ENCODE measurements at places on chromosomes 1 and 21. TPM values are rescaled to one million over a fixed set of nuclear protein-coding genes. Genes with fewer than 3 reads are reported as not detected.

DNA sequence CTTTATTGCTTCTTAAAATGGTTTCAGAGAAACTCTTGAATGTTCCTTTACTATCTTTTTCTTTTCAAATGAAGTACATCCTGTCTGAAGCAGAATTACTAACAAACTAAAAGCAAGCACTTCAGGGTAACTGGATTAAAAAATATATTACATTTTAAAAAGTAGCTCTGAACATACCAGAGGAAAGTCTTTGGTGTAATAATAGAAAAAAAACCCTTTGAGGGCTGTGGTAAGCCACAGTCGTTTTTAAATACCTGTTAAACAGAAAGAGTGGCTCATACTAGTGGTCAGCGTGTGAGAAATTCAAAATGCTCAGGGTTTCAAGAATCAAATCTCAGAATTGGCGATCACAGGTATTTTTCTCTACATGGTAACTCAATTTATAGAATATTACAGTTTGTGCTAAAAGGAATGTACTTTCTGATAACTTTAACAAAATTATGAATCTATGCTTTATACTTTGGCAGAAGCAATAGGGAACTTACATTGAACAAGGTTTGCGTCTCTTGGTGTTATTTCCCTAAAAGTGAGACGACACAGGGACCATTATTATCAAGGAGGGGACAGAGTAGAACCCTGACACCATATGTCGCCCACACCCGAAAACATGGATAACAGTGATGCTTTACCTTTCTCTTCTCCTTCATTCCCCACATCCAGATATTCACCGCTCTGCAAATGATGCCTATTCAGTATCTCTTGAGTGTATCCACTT, 97.0 kb upstream of the DPH5 start:
- no peak for DNase-seq

- DNase-seq = peak; percentile 90
These were observed at the start of gene PTPN22 for GRCh38 chr1:113871597-113872113. Gene PTPN22 (minus strand): TSS chr1:113871712.

- no peak for DNase-seq
These were observed 21.9 kb downstream of the KIAA1614 start for GRCh38 chr1:180934563-180934962.

Gene CEP350
- total RNA-seq = 33.3 TPM

Gene KCNJ6
- not detected for total RNA-seq

DNA sequence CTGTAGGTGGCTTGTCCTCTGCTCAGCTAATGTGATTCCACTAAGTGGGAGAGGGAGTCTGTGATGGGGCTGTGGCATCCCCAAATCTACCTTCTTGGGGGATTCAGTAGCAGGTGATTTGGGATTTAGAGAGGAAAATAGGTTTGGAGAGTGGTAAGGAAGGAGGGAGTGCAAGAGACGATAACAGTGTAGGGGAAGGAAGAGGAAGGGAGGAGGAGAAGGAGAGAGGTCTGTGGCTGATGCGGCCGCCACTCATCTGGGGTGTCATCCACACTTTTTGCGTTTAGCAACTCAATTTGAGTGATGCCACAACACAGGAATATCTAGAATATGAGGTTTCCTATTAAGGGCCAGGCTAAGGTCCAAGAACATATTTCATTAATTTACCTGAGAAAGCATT, 23.8 kb upstream of the PCP4 start:
- no peak for DNase-seq

DNA sequence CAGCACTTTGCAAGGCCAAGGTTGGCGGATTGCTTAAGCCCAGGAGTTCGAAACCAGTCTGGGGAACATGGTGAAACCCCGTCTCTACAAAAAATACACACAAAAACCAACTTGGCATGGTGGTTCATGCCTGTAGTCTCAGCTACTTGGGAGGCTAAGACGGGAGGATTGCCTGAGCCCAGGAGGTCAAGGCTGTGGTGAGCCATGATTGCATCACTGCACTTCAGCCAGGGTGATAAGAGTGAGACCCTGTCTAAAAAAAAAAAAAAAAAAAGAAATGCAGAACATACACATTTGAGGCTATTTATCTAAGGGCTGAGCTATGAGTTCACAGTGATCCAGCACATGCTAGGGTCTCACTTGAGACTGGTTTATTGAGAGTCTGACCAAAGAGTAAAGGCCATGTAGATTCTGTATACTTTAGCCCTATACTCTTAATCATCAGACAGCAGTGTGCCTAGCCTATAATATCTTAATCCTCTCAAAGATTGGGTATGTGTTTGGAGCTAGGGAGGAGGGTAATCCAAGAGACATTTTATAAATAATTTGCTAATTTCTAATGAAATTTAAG, 23.9 kb downstream of the RNF2 start:
- no peak for DNase-seq

Gene FNDC10
- total RNA-seq = 3.4 TPM

DNA sequence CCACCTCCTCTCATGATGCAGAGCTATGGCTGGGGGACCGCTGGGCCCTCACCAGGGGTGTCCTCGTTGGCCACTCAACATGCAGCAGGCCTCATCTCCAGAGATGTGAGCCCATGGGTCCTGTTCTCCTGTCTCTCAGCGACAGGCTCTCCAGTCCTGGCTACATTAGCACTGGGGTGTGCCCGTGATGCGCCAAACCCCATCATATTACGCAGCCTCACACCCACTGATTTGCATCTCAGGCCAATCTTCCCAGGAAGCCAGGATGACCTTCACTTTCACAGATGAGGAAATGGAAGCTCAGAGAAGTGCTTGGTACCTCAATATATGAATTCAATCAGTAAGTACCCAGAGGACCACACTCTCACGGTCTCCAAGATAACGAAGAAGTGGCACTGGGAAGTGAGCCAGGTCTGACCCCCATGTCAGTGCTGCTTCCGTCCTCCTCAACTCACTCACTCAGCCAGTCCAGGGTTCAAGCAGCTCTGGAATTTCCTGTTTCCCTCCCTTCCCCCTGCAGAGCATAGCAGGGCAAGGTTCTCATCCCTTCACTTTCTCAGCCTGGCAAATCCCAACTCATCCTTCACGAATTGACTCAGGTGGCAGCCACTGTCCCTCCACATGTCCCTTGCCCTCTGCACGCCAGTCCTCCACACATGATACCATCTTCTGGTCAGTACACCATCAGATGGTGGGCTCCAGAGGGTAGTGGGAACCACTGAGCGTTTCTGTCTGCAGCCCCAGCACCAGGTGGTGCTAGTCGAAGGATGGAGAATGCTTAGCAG, 28.9 kb upstream of the EVA1B start:
- peak; percentile 72 for DNase-seq

- no peak for DNase-seq
These were observed 363.5 kb downstream of the PTPRU start for GRCh38 chr1:29599826-29600225.

DNA sequence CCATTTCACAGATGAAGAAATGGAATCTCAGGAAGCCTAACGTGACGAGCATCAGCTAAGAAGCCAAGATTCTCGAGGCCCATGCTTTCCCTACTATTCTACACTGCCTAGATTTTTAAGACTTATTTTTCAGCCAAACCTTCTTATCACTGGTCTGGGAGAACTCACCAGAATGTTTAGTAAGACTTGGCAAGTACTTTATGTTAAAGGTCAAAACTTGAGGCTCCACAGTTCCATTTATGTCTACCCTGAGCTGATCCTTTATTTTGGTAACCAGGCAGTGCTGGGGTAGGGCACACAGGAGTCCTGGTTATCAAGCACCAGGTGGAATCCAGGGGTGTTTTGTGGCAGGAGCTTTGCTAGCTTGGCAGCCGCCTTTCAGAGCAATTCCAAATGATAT, 16.8 kb downstream of the PLXNA2 start:
- DNase-seq = no peak

DNA sequence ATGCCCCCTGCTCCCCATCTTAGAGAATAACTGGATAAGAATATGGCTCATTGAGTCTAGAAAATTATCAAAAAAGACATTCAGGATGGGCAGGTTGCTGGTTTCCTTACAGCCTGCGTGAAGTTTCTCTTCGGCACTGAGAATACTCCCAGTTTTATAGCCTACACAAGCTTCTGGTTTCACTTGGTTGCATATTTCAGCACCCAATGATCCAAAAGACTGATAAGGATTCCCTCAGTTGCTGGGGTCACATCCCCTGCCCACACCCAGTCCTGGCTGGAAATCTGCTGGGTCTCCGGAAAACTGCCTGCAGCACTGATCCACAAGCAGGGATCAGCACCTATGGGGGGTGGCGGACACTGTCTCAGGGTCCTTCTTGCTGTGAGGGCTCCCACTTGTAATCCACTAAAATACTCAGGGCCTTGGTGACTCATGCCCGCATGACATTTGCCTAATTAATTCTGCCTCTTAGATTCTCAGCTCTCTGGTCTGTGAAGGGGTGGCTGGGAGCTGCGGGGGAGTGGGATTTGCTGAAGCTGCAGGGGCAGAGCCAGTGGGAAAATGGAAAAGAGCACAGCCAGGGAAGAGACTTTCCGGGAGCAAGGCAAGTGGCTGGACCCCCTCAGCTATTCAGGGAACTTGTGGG, 142.5 kb downstream of the ZNF648 start:
- DNase-seq = no peak

- no peak for DNase-seq
These were observed 69.0 kb downstream of the MAGI3 start for GRCh38 chr1:113459279-113459678.

Gene ZZZ3
- 64.1 TPM for total RNA-seq

DNA sequence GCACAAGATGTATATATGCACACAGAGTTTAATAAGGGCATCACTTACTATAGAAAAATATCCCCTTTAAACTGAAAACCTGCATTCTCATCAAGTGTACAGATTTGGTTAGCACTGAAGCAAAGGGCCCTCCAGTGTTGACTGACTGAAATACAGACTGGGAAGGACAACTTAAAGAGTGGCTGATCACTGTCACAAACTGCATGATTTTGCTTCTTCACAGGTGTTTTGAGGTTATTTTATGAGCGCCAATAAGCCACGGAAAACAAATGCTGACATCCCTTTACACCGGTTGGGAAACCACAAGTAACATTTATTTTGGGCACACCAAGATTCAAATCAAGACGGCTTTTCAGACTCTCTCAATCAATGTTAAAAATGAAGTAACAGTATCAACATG, 30.9 kb upstream of the RAP1GAP start:
- no peak for DNase-seq

All from RPMI7951 (cell line).